Cerebellar nuclear complex (tissue), 1 donor: ENCODE measurements at places on chromosomes 6 and 20.

GRCh38 chr6:492816-493414 is 101.4 kb downstream of the IRF4 start:
- DNase-seq, result no peak

- DNase-seq, result no peak
These were observed 100.5 kb upstream of the SASH1 start for GRCh38 chr6:148242180-148242579.

GRCh38 chr20:5893052-5893451 is 57.3 kb downstream of the TRMT6 start:
- no peak for DNase-seq

GRCh38 chr6:169339025-169339424 is 85.4 kb upstream of the THBS2 start:
- DNase-seq, result no peak

- no peak for DNase-seq
These were observed 23.2 kb downstream of the LAMA4 start for GRCh38 chr6:112231164-112231563.

DNA sequence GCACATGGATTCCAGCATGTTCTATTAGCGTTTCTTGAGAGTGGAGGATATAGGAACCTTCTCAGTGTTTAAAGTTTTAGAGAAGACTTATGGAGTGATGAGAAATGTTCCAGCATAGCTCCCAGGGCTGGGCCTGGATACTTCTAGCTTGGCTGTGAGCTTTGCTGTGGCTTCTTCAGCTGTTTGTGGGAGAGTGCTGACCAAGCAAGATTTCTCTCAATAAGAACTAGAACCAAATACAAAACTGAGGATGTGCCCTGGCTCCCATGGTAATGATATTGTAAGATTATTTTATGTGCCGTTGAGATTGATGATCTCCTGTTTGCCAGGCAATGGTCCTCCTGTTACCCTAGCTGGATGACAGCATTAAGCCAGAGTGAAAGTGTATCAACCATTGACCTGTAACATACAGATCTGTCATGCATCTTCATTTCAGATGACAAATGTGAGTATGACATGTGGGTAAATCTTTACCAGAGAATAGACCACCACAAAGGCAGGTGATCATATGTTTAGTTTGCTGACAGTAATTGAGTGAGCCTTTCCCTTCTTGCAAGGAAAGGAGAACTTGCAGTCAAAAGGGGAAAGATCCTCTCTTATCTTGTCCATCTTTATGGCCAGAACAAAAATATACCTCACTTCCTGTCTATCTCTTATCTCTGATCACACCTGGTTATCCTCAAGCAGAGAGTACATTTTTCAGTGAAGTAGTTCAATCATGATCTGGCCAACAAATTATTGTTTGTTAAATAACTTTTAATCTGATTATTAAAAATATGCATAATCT is 180.1 kb downstream of the SLC24A3 start:
- no peak for DNase-seq

GRCh38 chr20:49938173-49939163 is 2.3 kb downstream of the RNF114 start:
- no peak for DNase-seq

- no peak for DNase-seq
These were observed 15.2 kb upstream of the PLAGL1 start for GRCh38 chr6:144023216-144023615.

DNA sequence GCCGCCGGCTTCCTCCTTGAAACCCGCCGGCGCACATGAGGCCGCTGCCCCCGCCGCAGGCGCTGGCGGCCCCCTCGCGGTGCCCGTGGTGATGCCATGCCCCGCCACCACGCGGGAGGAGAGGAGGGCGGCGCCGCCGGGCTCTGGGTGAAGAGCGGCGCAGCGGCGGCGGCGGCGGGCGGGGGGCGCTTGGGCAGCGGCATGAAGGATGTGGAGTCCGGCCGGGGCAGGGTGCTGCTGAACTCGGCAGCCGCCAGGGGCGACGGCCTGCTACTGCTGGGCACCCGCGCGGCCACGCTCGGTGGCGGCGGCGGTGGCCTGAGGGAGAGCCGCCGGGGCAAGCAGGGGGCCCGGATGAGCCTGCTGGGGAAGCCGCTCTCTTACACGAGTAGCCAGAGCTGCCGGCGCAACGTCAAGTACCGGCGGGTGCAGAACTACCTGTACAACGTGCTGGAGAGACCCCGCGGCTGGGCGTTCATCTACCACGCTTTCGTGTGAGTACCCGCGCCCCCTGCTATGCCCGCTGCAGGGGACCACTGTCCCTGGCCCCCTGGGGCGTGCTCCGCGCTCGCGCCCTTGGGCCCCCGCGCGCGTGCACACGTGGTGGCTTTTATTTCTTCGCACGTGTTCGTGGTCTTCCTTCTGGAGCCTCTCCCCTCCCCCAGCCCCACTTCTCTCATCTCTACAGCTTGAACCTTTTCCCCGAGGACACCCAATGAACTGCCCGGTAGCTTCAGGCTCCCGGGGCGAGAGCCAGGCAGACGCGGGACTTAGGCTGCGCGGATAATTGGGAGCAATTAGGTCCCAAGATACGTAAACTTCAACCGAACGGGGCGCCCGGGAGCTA is 453 bp downstream of the KCNQ5 start:
- DNase-seq, result no peak

DNA sequence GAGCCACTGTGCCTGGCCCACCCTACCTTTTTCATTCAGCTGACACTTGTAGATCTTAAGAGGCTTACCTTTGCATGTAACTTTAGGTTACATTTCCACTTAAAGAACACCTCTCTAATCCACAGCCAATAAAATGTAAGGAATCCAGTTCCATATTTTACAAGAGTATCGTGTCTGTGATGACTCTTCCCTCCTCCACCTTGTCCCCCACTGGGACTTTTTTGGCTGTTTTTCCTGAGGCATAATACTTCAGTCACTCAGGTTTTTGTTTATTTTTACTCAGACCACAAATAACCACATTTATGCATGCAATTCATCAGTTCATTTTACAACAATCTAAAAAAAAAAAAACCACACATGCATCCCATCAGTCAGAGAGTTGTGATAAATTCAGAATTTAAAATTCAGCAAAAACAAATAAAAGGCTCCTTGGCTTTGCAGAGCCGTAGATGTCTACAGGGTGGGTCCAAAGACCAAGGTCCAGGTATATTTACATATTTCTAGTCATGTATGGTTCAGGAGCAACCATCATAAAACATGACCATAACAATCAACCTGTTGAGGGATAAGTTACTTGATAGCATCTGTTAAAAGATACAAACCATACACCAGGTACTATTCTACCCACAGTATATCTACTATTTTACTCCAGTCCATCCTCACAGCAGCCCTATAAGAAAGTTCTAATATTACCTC is 9.9 kb downstream of the ATXN1 start:
- no peak for DNase-seq

DNA sequence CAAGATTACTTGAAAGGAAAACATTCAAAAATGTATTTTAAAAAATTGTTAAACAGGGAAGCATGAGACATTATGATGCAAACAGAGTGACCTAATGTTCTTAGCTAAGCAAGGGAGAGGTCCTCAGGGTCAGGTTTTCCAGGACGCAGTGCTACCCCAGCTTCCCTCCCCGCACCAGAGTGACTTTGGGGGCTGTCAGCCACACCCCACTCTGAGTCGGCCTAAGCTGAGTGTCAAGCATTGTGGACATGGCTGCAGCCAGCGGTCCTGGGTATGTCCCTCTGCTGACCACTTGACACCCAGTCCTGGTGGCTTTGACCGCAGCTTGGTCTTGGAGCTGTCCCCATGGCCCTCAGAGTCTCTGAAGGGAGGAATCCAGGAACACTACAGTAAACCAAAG is 54.9 kb upstream of the CD93 start:
- DNase-seq, result no peak

DNA sequence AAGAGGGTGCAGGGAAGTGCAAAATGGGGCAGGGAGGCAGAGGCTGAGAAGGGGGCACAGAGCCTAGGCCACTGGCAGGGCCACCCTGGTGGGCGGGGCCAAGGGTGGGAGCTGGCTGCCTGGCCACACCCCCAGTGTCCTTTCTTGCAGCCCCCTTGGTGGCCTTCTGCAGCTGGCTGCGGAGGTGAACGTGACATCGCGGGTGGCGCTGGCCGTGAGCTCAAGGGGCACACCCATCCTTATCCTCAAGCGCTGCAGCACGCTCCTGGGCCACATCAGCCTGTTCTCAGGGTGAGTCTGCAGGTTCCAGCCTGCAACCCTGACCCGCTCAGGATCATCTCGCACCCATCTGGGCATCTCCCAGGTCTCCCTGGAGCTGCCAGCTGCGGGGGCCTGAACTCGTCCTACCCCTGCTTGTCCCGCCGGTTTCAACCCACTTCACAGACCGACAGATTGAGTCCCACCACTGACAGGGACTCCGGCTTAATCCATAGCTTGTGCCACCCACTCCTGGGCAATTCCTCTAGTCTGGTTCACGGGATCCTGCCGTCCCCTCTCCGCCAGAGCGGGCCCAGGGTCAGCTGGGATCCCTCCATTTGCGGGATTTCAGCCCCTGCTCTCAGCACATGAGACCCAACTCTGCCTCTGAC is 6.2 kb downstream of the BPIFB3 start:
- no peak for DNase-seq
